ENCODE measurements at places on chromosomes 11 and 22.

GRCh38 chr22:30078320-30079311 lies 1.6 kb upstream of the HORMAD2 start:
- peak; percentile 11 for DNase-seq

- no peak for DNase-seq
These were observed 133.4 kb downstream of the TEAD1 start for GRCh38 chr11:12807621-12808020.

- no peak for DNase-seq
These were observed 22.4 kb downstream of the ENTHD1 start for GRCh38 chr22:39871008-39871798.

DNA sequence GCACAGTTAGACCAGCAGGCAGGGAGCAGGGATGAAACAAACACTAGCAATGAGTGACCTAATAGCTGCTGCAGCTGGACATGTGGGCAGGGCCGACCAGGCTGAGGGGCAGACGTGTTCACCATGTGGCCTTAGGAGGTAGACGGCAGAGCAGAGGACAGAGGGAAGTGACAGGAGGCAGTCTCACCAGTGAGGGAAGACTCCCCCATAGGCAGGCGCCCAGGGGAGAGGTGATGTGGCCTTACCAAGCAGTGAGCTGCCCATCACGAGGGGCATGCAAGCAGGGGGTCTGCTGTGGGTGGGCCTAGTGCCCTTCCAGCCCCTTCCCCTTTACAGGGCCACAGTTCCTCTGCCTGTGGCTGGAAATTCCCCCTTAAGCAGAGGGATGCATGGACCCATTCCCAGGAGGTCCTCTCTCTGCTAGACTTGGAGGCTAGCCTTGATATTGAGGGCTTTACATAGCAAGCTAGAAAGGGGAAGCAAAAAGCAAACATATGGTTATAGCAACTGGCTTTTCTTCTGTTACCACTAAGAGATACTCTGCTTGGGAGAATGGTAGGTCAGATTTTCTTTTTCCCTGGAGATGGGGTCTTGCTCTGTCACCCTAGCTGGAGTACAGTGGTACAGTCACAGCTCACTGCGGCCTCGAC lies 67.6 kb downstream of the MPPED1 start:
- DNase-seq: no peak

Data from stimulated activated CD4-positive, alpha-beta T cell treated with anti-CD3 and anti-CD28 coated beads, Interleukin-4, amount 100 ng/mL, for 48 hours (primary cell).